SJSA1 (cell line): ENCODE measurements at places on chromosomes 5 and 9. TPM values are rescaled to one million over a fixed set of nuclear protein-coding genes. Genes with fewer than 3 reads are reported as not detected.

Gene PFN3
- total RNA-seq: not detected in 2 replicates

DNA sequence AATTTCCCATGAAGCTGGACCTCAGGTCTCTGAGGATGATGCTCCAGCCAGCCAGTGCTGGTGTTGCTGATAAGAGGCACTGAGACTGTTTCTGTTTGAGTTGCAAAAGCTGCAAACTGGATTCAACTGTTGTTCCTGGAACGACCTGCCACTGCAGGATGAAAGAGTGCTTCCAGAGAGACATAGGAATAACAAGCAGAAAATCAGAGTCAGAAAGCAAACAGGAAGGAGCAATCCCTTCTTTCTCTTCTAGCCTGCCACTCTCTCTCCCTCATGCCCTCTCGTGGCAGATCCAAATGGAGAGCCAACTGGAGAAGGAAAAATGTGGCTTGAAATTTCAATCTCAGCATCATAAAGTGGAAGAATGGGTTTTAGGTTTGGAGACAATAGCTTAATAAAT is 110.4 kb downstream of the STARD4 start:
- DNase-seq: no peak

DNA sequence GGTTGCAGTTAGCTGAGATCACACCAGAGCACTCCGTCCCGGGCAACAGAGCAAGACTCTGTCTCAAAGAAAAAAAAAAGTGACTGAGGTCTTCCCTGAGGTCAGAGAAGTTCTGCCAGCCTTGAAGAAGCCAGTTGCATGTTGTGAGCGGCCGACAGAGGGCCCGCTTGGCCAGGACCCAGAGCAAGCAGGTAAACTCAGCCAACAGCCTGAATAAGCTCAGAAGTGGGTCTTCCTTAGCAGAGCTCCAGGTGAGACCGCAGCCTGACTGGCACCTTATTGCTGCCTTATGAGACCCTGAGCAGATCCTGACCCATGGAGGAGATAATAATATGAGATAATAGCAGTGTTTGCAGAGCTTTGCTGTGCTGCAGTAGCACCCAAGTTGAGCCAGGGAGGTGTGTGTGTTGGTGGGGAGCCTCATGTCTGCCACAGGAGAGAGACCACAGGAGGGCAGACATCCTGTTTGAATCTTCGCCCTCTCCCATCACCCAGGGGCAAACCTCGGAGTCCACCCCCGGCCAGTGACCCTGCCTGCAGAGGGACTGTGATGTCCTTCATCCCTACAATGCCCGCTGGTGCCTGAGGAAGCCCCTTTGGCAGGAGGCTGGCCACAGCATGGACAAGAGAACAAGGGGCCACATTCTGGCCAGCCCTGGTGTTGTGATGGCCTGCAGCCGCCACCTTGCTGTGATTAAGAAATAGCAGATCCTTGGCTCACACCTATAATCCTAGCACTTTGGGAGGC is 10.8 kb upstream of the BARX1 start:
- DNase-seq: no peak

GRCh38 chr5:157150995-157151394 is 8.3 kb upstream of the MED7 start:
- DNase-seq: no peak

Gene GPRIN1
- total RNA-seq: 15.0 and 15.6 TPM in 2 replicates

Gene NEUROG1
- not detected in 2 replicates for total RNA-seq

DNA sequence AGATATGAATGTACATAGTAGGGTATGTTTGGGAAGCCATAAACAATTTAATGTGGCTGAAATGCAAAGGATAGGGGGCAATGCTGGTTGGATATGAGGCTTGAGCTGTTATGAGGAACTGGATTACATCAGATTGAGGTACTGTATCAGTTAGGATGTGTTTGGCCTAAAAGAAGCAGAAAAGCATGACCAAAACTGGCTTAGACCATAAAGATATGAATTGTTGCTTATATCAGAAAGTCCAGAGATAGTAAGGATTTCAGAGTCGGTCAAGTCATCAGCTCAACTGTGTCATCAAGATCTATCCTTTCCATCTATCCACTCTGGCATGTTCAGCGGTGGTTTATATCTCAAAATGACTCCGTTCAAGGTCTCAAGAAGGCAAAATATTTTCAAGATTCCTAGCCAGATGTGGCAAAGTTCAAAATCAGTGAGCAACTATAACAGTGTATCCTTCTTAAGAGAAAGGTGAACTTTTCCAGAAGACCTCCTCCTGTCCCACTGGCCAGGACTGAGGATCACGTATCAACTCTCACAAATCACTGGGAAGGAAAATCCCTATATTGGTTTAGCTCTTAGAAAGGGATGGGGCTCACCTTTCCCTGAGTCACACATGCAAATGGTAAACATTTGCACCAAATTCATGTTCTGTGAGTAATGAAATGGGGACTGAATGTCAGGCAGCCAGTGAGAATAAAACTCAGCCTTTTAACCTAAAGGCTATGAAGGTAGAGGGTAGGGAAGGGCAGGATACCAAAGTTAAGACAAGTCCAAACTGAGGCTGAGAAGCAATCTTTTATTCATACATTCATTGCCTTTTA is 257.8 kb downstream of the TRIM32 start:
- DNase-seq: no peak

Gene ACER2
- total RNA-seq: 0.75 and 0.82 TPM in 2 replicates

DNA sequence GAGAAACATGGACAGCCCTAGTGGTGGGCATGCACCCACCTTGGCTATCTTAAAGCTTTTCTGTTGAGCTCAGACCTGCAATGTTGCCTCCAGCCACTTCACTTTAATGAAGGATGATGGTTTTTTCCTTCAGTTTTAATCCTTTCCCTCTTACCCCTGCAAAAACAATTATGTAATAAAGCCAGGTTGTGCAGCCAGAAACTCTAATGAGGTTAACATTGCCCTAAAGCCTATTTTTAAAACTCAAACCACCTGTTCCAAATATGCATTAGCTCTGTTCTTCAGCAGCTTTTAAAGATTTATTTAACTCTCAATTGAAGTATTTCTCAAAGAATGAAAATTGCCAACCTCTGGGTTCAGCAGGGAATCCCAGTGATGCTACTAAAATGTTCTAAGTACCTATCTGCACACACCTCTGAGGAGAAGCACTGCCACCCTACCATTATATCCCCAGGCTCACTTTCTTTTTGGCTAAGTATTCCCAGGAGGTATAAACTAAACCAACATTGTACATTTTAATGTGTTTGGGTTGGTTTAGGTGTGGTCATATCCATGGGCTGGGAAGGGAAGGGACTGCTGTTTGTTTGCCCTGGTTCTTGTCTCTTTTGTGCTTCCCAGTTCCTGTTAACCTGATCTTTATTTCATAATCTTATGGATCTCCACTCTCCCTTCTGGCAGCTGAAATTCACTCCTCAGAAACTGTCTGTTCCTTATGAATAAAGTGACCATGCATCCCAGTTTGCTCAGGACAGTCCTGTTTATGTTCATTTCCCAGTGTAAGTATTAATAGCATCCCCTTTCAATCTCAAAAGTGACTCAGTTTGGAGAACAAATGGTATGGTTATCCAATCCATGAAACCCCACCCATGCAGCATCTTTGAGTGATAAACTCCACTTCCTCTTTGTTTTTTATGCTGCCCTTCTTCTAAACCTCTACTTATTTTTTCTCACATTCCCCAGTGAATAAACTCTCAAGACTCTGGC is 251.7 kb downstream of the RAB3C start:
- DNase-seq: no peak

DNA sequence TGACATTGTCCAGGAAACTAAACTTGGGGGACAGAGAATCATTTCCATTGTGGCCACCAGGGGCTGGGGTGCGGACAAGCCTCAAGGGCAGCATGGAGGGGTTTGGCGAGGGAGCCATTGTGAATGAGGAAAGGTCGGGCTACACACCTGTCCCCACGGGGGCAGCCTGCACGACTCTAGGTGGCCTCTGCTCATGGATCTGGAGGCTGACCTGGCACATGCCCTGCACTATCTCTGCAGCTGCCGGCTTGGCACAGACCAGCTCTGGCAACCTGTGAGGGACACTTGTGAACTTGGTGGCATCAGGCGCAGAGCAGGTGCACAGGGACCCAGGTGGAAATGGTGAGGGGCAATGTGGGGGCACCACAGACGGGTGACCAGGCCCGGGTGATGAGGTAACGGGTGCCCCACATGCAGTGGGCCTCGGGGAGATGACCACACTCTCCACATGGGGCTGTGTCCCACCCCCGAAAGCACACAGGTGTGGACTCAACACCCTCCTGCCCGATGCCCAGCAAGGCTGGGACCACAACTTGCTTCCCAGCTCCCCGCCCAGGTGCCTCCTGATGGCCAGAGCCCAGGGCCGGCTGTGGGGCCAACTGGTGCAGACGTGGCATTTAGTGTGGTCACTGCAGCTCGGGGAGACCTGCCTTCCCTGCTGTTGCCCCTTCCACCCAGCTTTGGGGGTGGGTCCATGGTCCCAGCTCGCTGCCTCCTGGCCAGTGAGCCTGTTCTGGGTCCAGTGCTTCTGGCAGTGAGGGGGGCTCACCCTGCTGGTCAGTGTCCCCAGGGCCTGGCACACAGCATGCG is 60.9 kb upstream of the UBAC1 start:
- no peak for DNase-seq

Gene DOCK2
- 1.5 and 3.5 TPM in 2 replicates for total RNA-seq

Gene BARX1
- total RNA-seq: not detected in 2 replicates

DNA sequence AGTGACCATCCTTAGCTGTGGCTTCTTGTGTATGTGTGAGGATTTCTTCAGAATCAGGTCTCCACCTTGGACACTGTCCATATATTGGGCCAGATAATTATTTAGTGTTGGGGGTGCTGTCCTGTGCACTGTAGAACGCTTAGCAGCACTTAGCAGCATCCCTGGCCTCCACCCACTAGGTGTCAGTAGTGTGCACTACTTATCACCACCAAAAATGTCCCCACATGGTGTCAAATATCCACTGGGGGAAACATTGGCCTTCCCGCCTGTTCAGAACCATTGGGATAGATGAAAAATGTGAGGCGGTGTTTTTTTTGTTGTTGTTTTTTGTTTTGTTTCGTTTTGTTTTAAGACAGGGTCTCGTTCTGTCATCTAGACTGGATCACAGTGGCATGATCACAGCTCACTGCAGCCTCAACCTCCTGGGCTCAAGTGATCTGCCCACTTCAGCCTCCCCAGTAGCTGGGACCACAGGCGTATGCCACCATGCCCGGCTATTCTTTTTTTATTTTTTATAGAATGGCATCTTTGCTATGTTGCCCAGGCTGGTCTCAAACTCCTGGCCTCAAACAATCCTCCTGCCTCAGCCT is 67.7 kb downstream of the TENT4A start:
- DNase-seq: no peak

Gene PCDHB5
- total RNA-seq: 25.2 and 27.3 TPM in 2 replicates

DNA sequence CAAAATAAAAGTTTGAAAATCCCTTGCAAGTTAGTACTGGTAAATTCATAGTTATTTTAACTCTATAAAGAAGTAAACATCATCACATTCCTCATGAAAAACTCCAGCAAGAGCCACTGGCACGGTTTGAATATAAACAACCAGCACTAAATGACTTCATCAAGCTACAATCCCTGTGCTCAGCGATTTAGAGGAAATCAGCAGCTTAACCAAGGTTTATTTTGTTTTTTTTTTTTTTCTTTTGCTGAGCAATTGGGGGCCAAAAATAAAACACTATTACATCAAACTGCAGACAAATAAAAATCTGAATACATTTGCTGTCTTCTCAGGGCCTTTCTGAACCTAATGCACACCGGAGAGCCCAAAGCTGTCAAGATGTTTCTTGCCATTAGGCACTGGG is 106.2 kb upstream of the SLC24A2 start:
- DNase-seq: peak; percentile 41

DNA sequence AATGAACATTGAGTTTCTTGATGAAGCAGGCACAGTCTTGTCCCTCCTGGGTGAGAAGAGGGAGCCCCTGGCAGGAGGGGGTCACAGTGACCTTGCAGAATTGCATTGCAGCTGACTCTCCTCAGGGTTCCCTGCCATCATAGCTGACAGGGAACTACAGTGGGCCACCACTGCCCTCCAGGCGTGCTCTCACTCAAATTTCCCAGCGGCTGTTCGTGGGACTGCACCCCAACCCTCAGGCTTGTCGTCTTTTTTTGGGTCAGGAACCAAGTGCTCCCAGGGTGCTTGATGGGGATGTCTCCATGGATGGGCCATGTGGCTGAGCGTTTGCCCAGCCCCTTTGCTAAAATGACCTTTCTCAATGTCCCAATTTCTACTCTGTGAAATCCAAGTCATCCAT is 215.8 kb downstream of the MELK start:
- no peak for DNase-seq

- no peak for DNase-seq
Measured at GRCh38 chr5:6936031-6936430, 222.8 kb downstream of the TENT4A start.

Gene REEP5
- 57.0 and 76.3 TPM in 2 replicates for total RNA-seq

- no peak for DNase-seq
Measured at GRCh38 chr5:16886366-16886736, 49.7 kb downstream of the MYO10 start.

DNA sequence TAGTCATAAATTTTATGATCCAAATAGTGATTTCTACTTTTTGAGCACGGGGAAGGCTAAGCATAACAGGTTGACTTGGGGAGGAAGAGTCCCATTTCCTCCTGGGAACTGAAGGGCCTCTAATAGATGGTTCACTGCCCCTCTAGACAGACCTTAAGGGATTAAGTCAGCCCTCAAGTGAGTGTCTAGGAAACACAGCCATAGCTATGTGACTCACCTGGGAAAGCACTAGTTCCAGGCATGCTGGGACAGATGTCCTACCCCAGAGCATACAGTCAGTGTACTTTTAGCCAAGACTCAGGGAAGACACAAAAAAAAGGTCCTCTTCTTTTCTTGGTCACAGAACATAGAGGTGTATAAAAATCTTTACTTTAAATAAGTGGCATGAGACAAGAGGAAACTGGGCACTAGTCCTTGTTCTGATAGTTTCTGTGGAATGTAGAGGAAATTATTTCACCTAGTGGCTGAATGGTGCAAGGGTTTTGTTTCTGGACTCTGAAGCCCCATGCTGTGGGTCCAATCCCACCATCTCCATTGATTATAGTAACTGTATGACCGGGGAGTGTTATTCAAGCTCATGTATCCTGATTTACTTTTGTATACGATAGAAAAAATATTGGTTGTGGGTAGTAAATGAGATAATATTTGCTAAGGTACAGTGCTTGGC is 86.0 kb downstream of the NREP start:
- DNase-seq: no peak

DNA sequence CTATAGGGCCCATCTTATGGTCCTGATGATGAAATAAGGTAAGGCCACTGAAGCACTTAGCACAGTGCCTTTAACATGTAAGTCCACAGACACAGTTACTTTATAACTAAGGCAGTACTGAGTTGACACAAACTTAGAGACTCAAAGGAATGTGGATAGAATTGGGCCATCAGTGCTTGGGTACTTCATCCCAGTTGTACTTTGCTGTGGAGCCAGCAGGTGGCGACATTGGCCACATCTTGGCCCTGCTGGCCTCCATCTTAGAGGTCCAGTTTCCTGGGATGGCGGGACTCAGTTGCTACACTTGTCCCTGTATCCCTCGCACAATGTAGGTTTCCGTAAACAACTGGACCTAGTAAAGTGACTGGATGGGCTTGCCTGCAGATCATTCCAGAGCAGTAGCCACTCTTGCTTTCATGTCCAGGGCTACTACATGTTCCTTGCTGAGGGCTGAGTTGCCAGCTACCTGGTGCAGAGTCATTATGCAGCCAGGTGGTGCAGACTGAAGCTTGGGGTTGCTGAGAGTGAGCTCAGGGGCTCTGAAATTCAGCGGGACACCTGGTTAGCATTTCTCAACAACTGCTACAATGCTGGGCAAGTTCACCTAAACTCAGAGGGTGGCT is 10.6 kb downstream of the MTAP start:
- DNase-seq: peak; percentile 49

Gene TRPM6
- total RNA-seq: not detected in 2 replicates

Gene PRUNE2
- total RNA-seq: 0.09 and 2.2 TPM in 2 replicates

- DNase-seq: no peak
Measured at GRCh38 chr9:21513431-21513830, 31.3 kb upstream of the IFNE start.

GRCh38 chr9:107983181-107983603 is 493.6 kb upstream of the KLF4 start:
- peak; percentile 2 for DNase-seq
